GM13976 (cell line): ENCODE measurements at places on chromosomes 12 and 14.

- peak; percentile 73 for DNase-seq
Measured at GRCh38 chr12:98503342-98503591, 12.1 kb upstream of the TMPO start.

DNA sequence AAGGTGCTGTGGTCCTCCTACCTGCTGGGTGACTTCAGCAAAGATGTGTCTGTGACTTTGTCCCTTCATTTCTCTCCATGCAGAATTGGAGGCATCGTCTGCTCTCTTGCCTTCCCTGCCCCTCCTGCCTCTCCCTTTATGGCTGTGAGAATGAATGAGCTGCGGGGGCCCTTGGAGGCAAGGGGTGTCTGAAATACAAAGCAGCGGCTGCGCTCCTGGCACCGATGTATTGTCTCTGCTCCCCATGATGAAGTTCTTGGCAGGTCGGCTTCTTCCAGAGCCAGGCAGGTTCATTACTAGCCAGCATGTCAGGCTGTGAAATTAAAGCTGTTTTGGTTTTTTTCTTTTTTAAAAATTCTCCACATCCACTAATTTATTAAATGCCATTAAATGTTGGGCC is 194.5 kb downstream of the TSPAN9 start:
- DNase-seq, result no peak

GRCh38 chr14:20836668-20837338 is 34.2 kb upstream of the RNASE1 start:
- no peak for DNase-seq

GRCh38 chr14:50920482-50921230 is 23.6 kb downstream of the PYGL start:
- DNase-seq, result no peak

GRCh38 chr12:26735249-26735639 is 97.8 kb downstream of the ITPR2 start:
- DNase-seq, result no peak

DNA sequence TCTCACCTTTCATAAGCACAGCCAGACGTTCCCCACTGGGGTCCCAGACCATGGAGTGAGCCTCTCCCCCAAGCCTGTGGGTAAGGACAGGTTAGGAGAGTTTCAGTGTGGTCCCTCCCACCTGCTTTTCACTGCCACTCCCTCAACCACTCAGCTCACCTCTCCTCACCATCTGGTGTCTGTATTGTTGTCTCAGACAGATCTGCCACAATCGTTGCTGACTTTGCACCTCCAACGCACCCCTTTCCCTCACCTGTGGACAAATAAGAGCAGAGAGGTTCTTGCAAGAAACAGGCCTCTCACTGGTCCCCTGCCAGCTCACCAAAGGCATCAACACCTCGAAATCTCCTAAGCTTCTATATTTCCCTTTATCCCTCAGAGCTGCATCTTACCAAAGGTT is 8.8 kb downstream of the MYG1 start:
- DNase-seq, result no peak

GRCh38 chr12:25811656-25812126 is 146.8 kb upstream of the RASSF8 start:
- DNase-seq, result peak; percentile 35

DNA sequence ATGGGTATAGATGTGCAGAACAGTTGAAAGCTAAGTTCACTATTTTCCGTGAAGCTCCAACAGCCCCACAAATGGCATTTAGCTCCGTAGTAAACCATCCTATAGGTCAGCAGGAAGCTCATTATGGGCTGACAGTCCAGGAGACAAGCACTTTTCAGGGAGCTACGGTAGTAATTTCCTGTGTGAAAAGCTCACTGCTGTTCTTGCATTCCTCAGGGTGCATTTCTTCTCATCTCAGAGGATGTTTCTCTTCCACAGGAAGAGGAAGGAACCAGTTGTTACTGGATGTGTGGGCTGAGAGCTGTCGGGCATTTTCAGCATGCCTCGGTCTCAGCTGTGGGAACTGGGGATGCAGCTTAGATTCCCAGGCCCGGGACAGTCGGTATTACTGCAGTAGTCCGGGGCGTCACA is 72.8 kb downstream of the GALNT4 start:
- no peak for DNase-seq

DNA sequence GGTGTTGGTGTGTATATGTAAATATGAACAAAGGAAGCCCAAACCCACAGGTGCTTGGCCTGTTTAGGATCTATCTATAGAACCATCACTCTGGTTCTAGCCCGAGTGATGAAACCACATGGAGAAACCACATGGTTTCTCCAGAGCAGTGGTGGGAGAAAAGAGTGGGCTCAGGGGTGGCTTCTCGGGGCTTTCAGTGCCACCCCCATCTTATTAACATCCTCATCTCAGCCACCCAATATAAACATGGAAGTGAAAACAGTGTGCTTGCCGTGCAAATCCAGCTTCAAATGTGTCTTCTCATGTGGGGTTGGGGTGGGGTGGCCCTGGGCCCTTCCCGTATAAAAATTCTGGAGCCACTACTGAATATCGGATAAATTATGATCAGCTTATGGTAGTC is 109.0 kb downstream of the STAB2 start:
- no peak for DNase-seq

GRCh38 chr12:16946704-16947103 is 340.7 kb upstream of the LMO3 start:
- DNase-seq, result no peak

DNA sequence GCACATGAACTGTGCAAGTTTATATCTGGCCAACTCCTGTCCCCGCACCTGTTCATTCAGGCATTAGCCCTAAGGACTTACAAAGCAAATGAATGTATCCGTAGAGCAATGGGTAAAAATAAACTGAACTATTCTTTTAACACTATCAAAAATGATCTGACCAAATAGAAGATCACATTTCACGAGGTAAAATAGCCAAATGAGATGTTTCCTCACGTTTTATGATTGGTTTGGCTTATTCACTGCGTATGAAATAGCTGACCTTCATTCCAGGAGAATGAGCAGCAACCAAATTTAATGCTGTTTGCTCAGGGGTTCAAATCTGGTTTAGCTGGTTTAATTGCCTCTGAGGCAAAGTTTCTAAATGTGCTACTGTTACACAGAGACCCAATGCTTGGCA is 216.0 kb upstream of the EEA1 start:
- DNase-seq, result no peak

DNA sequence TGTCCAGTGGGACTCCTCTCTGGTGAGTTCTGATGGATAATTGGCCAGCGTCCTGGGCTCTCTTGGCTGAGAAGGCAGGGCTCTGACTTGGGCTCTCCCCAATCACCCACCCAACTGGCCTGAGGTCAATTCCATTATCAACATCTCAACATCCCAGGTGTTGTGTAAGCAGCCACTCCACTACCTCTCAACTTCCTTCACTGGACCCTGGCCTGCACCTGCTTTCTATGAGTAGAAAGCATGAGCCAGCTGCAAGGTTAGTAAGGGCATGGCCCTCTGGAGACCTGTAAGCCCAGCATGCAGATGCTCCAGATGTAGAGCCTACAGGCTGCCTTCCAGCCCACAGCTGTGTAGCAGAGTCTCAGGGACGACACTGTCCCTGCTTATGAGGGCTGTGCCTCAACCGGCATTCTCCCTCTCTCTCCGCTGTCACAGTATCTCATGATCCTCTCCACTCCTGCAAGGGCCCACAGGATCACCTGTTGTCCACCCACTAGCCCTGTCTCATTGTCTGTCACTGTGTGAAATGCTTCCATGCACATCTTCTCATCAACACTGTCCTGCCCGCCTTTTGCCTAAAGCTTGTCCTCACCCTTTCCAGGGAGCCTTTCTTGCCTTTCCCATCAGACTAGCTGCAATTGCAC is 5.4 kb upstream of the KRT81 start:
- DNase-seq, result no peak

- DNase-seq, result no peak
Measured at GRCh38 chr14:66717561-66718140, 209.7 kb downstream of the GPHN start.

- no peak for DNase-seq
Measured at GRCh38 chr14:96203635-96204034, 1.0 kb upstream of the BDKRB2 start.

- no peak for DNase-seq
Measured at GRCh38 chr12:90229407-90230170, 521.0 kb upstream of the ATP2B1 start.

GRCh38 chr12:47088021-47088944 is 8.5 kb upstream of the AMIGO2 start:
- DNase-seq, result no peak

- DNase-seq, result no peak
Measured at GRCh38 chr12:69406217-69406616, 46.7 kb downstream of the YEATS4 start.

GRCh38 chr12:51531978-51532497 is 59.0 kb upstream of the SCN8A start:
- DNase-seq, result peak; percentile 85

GRCh38 chr12:18130851-18131250 is 40.9 kb upstream of the RERGL start:
- DNase-seq, result no peak

- no peak for DNase-seq
Measured at GRCh38 chr12:132592282-132592970, 18.0 kb downstream of the LRCOL1 start.

DNA sequence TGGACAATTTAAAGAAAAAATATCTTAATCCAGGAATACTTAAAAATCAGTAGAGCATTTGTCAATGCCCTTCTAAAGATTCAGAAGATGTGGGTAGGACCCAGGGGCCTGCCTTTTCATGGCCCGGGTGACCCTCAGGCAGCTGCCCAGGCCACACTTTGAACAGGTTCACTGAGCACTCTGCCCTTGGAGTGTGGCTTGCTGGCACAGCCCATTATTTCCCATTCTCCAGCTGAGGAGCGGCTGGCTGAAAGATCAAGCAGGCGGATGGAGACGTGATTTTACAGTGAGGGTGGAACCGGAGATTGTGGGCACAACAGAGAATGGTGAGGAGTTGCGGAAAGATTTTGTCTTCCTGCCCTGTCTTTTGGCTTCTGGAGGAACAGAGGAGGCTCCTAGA is 7.1 kb upstream of the PRPH start:
- DNase-seq, result no peak

- no peak for DNase-seq
Measured at GRCh38 chr14:24534286-24534685, 26.2 kb upstream of the CMA1 start.

GRCh38 chr14:68785534-68786490 is 7.1 kb downstream of the ZFP36L1 start:
- no peak for DNase-seq

GRCh38 chr14:73759183-73759713 is 45.1 kb upstream of the PNMA1 start:
- DNase-seq, result peak; percentile 66

DNA sequence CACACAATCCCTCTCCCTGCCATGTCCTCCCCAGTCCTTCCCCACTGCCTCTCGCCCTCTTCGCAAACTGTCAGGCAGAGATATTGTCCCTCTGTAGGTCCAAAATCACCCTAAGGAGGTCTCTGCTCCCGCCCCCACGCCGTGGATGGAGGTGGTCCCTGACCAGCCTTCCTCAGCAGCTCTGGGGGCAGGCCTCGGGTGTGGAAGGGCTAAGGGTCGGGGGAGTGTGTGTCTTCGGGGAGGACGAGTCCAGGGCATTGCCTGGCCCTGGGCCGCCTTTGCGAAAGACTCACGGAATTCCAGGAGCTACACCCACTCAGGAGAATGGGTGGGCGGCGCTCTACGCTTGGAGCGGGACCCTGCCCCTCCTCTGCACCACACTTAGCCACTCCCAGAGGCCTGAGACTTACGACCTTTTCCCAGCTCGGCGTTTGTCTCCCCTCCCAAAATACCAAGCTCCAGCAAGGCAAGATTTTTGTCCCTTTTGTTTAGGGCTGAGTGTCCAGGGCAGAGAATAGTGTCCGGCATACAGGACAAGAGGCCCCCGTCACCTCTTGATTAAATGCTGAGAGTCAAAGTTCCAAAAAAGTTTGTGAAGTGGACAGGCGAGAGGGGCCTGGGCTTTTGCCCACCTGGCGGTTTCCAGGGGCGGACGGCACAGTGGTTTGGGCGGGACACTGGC is 881 bp downstream of the PYGL start:
- DNase-seq, result peak; percentile 33

DNA sequence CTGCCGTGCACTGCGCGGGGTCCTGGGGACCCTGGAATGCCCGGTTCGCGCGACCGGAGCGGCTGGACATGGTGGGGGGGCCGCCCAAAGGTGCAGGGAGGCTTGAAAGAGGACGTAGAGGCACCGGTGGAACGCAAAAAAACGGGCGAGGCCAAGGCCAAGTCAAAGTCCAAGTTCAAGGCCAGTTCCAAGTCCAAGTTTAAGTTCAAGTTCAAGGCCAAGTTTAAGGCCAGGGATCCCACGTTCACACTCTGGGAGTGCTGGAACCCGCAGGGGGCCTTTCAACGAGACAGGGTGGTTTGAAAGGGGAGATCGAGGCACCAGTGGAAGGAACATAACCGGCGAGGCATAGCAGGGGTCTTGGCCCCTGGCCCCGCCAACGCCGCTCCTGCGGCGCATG is 317.6 kb downstream of the ALG10 start:
- DNase-seq, result no peak

GRCh38 chr14:79586416-79586815 is 624.9 kb downstream of the DIO2 start:
- DNase-seq, result no peak

DNA sequence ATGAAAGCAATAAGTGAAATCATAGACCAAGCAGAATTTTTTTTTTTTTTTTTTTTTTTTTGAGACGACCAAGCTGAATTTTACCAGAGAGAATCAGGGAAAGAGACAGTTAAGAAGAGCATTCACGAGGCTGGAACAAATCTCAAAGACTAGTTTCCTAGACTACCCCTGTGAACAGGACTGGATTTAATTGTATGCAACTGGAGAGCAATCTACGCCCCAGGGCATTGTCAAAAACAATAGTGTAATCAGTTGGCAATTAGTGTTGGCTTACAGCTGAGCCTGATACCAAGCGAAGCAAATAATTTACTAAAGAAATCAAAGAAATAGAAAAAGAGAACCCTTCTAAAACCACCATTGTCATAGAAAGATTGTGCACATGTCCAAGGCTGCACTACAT is 232.9 kb upstream of the CPNE8 start:
- DNase-seq, result no peak

GRCh38 chr12:10540776-10541205 is 35.1 kb downstream of the EIF2S3B start:
- no peak for DNase-seq

- DNase-seq, result no peak
Measured at GRCh38 chr14:48723841-48724495, 862.2 kb downstream of the RPS29 start.

DNA sequence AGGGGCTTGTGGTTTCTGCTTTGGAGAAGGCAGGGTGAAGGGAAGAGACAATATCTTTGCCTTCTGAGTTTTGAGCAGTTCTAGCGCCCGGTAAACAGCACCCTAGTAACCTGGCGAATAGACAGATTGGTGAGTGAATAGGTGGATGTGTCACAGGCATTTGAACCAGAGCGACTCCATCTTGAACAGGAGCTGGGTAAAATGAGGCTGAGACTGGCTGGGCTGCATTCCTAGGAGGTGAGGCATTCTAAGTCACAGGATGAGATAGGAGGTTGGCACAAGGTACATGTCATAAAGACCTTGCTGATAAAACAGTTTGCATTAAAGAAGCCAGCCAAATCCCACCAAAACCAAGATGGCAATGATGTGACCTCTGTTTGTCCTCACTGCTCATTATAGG is 643.6 kb upstream of the TMEM132C start:
- no peak for DNase-seq
